AG08396 (cell line): ENCODE measurements at places on chromosomes 6 and 20.

- no peak for DNase-seq
These were observed 166.3 kb upstream of the SULF2 start for GRCh38 chr20:47951521-47951971.

GRCh38 chr6:113010196-113010989 is 663.3 kb downstream of the RFPL4B start:
- no peak for DNase-seq

DNA sequence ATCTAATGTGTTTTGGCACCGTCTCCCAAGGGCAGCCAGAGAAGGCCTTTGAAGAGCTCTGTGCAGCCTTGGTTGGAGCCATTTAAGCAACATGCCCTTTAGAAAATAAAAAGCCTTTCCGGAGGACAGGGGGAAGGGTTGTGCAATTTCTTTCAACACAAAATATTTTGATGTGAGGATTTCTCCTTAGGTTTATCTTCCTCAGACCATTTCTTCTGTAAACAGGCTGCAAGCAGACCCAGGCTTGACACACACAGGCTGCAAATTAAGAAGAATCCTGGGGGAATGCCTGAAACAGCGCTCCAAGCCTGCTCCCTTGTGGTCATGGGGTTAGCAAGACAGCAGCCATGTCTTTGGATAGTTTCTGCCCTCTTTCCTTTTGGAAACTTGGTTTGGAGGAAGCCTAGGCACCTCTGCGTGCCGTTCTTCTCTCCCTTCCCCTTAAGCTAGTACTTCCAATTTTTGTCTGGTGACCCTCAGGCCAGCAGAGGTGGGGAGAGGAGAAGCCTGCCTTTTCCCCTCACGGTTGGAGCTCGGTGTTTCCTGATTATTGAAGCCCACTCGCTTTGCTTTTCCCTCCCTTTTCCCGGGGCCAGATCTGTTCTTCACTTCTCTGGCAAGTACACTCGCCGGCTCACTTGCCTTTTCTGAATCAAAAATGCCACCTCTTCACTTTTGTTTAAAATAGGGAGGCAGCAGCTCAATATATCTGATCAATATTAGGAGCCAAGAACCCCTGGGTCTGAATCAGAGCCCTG is 39.6 kb upstream of the NOX3 start:
- DNase-seq, result peak; percentile 77

- DNase-seq, result peak; percentile 42
These were observed 1.4 kb downstream of the PIM1 start for GRCh38 chr6:37171201-37171969.

- peak; percentile 57 for DNase-seq
These were observed at the start of gene ATXN1 for GRCh38 chr6:16760516-16761470. ATXN1 (minus strand) TSS chr6:16761460.

- DNase-seq, result no peak
These were observed 182.3 kb downstream of the KIF16B start for GRCh38 chr20:16390991-16391390.

DNA sequence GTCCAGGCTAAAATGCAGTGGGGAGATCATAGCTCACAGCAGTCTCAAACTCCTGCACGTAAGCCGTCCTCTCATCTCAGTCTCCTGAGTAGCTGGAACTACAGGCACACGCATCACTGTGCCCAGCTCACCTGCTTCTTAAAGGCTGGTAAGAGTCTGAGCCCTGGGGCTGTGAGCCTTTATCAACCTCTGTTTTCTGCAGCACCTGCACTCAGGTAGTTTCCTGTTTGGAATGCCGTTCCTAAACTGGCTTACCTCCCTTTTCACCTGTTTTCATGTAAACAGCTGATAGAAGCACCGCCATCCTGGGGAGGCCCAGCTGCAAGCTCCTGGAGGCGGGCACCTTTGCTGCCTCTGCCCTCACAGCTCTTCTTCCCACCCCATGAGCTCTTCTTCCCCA is 45.4 kb downstream of the SLC24A3 start:
- no peak for DNase-seq

DNA sequence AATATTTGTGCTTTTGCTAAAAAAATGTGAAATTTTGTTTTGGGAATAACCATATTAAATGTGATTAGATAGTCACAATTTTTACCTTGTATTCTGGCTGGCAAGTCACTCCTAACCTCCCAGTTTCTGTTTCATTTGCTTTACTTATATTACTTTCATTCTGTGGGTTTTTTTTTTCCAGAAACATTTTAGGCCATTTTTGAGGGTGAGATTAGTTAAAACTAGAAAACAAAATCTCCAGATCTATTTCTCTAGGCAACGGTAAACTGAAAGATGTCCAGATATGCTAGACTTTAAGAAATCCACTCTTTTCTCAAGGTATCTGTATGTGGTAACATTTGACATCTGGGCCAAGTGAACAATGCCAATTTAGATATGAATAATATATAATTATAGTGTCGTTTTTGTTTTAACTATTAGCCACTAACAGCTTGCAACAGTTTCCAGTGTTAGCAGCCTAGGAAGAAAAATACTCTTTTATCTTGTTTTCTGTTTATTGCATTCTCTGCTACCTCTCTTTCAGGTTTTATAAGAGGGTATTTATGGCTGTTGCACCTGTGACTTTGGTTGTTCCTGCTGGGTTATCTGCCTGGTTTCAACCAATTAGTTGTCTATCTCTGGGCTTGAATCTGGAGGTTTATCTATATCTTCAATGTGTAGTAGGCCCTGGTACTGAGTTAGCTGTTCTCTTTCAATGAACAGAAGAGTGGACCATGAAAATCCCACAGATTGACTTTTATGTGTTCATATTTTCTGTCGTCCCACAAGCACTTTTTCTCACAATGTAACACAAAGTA is 260.9 kb downstream of the NKAIN2 start:
- DNase-seq, result no peak

DNA sequence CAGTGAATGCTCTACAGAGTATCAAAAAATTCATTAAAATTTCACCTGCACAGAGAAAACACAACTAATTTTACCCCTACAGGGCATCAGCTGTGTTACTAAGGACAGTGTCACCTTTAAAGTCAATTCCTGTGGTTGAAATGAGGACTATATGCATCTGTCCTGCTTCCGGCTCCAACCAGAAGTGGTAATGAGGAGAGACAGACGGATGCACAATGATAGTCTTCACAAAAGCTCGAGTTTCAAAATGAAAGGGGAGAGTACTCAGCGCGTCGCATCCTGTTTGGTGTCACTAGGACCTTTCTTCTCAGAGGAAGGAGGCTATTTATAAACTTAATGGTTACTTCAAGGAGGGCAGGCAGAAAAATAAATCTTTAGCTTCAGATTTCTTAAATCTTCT is 86.5 kb downstream of the LYRM4 start:
- DNase-seq, result no peak

- no peak for DNase-seq
These were observed 2.6 kb downstream of the CTSZ start for GRCh38 chr20:59004493-59004762.

GRCh38 chr6:68008445-68008844 is 626.6 kb upstream of the ADGRB3 start:
- DNase-seq, result no peak

DNA sequence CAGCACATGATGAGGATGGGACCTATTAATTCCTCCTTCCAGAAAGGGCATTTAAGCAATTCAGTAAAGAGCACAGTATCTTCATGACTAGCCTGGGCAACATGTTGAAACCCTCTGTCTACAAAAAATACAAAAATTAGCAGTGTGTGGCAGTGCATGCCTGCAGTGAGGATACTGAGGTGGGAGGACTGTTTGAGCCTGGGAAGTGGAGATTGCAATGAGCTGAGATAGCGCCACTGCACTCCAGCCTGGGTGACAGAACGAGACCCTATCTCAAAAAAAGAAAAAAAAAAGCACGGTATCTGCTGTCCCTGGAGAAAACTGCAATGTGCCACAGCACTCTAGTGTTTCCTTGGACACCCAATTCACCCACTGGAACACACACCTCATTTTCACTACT is 18.4 kb downstream of the SAMD3 start:
- DNase-seq, result no peak

- no peak for DNase-seq
These were observed 72.0 kb downstream of the CHMP4B start for GRCh38 chr20:33883164-33883563.

DNA sequence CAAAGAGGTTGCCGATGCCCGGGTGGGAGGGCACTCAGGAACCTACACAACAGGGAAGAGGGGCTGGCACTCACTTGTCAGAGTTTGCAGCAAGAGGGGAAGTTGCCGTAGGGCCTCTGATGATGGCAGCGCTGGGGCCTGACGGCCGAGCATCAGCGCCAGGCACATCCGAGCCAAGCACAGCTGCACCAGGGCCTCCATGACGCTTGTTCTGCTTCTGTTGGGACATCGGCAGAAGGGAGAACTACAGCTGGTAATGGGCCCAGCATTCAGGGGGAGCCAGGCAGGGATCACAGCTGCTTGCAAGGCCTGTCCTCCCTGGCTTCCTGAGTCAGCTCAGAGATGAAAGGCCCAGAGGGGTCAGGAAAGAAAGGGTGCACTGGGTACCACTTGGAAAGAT is 367.7 kb downstream of the CDH4 start:
- DNase-seq, result no peak

DNA sequence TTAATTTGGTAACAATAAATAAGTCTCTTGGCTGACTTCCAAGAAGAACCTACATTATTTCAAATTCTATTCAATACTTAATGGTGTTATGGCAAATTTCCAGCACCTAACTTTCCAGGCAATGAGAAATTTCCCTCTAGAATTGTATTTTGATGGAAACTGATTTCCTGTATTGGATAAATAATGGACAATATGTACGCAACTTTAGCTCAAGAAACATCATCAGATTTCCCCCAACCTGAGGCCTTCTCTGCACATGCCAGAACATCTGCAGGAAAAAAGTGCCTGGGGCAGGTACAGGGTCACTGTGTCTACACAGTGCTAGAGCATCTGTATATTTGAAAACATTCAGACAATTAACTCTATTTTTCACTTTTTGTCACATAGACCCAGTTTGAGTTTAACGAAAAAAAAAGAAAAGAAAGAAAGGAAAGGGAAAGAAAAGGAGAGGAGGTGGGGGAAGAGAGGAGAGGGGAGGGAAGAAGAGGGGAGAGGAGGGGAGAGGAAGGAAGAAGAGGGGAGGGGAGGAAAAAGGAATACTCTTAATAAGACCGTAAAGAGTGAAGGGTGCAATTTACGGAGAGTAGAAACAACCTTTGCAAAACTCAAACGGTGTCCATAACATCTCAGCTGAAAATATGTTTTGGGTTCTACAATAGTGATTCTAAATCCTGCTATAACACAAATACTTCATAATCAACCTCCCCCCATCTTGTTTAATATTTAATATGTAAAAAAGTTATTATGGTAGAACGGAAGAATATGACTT is 130.0 kb downstream of the TSHZ2 start:
- DNase-seq, result no peak

- DNase-seq, result no peak
These were observed 98.8 kb downstream of the HUS1B start for GRCh38 chr6:558089-558488.

DNA sequence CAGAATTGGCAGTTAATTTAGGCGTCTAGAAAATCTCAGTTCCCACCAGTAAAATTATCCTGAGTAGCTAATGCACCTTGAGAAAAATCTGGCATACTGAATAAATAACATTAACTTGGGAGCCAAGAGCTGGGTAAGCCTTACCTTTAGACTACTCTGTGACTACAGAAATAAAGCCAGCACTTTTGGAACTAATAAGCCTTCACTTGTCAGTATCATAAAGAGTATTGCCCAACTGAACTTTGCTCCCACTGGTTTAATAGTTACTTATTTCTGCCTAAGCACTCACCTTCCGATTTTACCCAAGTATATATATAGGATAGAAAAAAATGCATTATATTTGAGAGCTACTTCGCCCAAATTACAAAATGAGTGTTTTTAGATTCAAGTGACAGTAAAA is 10.7 kb downstream of the FAM8A1 start:
- DNase-seq, result no peak

GRCh38 chr20:29497261-29497671 is 1760.2 kb upstream of the DEFB115 start:
- DNase-seq, result peak; percentile 2

DNA sequence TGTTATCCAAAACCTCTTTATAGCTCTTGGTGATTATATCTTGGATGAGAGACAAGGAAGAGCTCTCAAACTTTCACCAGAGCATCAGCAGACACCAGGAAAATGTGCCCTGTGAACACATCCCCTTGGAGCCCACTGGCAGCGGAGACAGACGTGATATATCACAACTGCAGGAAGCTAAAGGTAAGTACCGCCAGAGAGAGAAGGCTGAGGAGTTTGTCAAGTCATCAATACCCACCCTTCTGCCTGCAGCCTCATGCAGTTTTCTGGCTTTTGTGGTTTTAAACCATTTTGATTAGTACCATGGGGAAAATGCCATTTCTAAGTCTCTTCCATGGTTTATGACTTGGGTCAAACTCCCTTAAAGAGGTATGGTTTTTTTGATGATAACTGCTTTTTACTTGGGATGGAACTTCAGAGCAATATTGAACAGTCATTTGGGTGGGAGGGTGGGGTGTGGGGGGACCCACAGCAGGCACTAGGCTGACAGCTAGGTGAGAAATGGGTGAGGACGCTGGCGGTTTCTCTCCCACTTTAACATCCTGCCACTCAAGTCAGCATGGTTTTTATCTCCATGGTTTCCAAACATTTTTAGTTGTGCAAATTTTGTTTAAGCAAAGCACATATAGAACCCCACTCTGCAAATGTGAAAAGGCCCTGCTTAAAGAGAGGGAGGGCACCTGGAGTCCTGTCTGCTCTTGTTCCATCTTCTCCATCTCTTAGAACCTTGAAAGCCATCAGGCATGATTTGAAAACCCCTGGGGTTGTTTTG is 108.4 kb downstream of the SCML4 start:
- DNase-seq, result no peak

DNA sequence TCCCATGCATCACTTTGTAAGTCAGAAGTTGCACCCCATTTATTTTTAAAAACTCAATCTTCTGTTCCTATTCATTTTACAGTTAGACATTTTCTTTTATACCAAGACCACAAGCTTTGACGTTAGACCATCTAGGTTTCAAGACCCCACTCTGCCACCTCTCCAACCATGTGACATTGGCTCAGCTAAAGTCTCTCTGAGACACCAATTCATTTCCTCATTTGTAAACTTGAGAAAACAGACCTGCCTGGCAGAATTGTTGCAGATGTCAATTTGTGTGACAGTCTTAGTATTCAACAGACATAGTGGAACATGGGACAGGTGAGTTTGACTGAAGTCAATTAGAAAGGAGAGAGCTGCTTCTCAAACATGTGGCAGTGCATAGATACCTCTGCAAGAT is 55.6 kb upstream of the CSE1L start:
- DNase-seq, result no peak

- no peak for DNase-seq
These were observed 22.1 kb downstream of the ZKSCAN3 start for GRCh38 chr6:28371706-28372451.
